Stimulated activated CD4-positive, alpha-beta T cell treated with anti-CD3 and anti-CD28 coated beads, Interleukin-15, amount 100 ng/mL, for 1 hour (primary cell): ENCODE measurements at places on chromosomes 3 and 15.
A peak's percentile ranks its signal among the peaks of the same experiment; 100 is the strongest.

- no peak for DNase-seq
Observed at GRCh38 chr15:47400603-47401002, 316.7 kb upstream of the SEMA6D start.

- DNase-seq, result no peak
Observed at GRCh38 chr15:95557226-95558046, 773.1 kb upstream of the NR2F2 start.

DNA sequence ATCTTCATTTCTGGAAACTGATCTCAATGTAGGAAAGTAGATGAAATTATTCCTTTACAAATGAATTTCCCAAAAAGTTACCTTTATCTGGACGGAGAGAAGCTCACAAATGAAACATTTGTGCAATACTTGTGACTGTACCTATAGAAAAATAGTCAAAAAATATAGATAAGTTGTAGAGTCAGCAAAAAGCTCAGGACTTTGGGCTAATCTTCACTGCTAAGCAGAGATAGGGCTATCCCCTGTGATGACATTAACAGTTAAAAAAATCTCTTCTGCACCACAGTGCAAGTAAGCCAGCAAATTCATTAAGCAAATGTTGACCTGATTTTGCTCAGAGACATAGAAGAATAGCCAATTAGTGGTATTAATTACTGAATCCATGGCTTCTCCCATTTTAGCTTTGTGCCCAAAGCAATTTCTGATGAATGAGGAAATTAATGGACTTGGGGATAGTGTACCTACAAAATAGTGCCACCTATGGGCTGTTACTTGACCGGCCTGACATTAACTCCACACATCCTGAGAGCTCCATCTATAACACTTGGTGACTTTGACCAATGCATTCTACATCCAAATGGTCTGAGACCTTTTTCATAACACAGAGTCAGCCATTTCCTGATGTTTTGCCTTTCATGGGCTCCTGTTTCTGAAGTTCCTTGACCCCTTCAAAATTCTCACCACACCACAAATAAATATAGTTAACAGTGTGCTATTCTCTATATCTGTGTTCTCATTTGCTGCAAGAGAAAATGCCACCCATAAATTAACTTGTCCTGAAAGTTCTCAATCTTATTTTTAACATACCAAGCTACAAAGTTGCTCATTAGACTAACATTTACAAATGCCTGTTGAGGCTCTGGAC lies 105.0 kb downstream of the SSR3 start:
- DNase-seq, result no peak

- no peak for DNase-seq
Observed at GRCh38 chr15:93515256-93516051, 426.4 kb upstream of the RGMA start.

DNA sequence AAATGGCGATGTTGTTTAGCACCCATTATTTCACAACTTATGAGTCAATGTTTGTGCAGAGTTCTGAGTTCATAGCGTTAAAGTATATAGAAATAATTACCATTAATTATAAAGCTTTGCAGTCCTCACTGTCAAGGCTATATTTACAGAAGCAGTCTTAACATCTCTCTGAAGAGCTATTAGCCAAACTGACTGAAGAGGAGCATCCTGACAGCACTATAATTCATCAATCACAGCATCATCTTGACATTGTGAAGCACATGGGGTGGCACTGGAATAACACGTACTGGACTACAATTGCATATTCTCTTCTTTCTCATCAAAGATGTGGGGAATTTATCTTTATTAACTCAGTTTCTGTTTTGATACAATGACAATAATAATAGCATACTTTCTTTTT lies 260.6 kb upstream of the MME start:
- no peak for DNase-seq

GRCh38 chr3:112734736-112735350 lies 93.9 kb upstream of the CCDC80 start:
- peak; percentile 23 for DNase-seq

DNA sequence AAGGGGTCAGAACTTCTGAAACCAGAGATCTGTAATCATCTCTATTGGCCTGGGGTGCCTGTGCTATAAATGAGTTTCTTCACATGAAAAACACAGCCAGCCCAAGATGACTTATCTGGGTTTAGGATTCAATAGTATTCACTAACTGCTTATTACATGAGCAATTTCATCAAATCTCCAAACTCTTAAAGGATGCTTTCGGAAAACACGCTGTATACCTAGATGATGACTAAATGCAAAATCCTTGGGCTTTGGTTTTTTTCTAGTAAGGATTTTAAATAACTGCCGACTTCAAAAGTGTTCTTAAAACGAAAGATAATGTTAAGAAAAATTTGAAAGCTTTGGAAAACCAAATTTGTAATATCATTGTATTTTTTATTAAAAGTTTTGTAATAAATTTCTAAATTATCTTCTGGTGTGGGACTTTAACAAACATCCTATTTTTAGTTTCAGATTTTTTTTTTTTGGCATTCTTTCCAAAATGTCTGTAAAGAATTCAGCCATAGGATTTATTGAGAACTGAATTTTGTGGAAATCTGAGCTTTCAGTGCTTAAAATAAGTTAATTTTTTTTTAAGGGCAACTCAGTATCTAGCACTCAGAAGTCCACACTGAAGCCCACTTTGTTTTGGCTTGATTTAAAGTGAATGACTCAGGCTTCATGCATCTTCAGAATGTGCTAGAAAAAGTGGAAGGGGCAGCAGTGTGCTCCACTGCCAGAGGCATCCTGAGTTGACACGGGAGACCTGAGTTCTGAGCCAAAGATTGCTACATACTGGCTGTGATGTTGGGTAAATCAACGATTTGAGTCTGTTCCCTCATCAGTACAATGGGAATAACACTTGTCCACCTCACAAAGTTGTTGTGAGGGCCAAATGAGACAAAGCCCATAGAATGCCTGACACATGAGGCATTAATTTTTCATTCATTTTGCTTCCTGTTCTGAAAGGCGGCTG lies 18.7 kb downstream of the TMEM43 start:
- DNase-seq, result no peak

DNA sequence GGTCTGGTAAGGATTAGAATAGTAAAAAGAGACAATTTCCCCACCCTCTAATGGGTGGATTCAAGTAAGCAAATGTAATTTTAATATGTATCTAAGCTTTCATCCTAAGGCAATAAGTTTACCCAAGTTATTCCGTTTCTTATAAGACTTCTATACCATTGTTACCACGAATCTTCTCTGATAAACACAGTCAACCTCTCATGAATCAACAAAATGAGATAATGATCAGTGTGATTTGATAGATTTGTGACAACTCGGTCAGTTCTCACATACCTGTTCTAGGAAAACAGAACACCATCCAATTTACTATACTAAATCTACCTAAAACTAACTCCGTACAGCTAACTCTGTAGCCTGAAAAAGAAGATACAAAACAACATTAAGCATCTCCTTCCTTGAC lies 342.1 kb downstream of the TBL1XR1 start:
- DNase-seq, result no peak

GRCh38 chr15:55766676-55767075 lies 23.7 kb upstream of the PRTG start:
- no peak for DNase-seq

GRCh38 chr3:153400641-153401040 lies 238.6 kb downstream of the RAP2B start:
- DNase-seq, result no peak

DNA sequence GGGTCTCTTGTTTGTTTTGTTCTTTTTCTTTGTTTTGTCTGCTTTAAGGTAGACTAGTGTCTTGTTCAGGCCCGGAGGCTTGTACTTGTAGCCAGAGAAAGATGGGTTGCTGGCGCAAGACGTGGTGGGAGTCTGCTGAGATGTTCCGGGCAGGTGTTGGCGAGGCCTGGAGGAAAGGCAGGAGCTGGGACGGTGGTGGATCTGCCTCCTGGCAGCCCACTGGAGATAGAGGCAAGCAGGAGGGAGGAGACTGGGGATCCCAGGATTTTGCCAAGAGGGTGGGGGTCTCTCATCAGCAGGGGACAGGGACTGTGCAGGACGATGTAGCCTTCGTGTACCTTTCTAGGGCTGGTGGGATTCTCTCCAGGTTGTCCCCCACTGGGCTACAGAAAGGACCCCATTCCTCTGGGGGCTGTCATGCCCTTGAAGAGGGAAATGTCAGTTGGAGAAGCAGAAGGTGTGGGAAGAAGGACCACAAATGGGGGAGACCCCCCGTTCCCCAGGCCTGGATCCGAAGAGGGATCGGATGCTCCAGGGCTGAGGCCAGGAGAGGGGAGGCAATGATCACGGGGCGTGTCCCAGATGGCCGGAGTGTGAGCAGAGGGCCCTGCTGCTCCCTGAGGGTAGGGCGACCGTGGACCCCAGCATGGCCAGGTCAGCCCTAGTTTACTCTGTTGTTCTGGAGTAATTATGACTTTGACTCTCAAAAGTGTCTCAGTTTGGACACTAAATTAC lies 7.0 kb downstream of the CHAC1 start:
- no peak for DNase-seq

DNA sequence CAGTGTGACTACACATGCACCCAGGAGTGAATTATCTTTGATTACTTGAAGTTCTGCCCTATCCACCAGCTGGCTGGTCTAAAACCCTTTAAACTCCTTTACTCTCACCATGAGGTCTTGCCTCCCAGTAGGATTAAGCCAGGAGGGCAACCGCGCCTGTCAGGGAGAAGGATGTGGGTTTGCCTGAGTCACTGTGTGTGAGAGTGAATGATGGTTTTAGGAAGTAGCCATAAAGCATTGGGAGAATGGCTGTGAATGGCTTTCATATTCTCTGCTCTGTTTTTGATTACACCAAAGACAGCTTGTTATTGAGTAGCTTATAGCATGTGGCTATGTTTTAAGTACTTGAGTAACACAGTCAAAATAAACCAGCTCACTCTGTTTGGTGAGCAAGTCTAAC lies 637.7 kb upstream of the TBL1XR1 start:
- no peak for DNase-seq

DNA sequence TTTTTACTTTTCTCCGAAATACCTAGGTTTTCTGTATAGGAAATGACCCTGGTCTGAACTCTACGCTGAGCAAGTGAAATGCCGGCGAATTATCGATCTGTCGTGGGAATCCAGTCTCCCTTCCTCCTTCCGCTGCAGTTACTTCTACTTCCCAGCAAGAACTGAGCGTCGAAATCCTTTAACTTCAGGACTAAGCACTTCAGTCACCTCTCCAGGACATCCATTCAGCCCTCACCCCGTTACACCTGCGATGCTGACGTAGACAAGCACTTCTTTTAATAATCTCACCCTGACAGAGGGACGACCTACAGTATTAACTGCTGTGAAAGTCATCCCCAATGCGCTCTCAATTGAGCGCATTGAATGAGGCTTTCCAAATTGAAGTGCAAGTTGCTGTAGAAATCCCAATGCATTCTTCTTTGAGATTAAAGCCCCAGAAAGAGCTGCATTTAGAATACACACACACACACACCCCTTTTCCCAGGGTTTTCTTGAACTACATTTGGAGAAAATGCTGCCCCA lies 1.3 kb downstream of the TOP2B start:
- DNase-seq, result no peak

DNA sequence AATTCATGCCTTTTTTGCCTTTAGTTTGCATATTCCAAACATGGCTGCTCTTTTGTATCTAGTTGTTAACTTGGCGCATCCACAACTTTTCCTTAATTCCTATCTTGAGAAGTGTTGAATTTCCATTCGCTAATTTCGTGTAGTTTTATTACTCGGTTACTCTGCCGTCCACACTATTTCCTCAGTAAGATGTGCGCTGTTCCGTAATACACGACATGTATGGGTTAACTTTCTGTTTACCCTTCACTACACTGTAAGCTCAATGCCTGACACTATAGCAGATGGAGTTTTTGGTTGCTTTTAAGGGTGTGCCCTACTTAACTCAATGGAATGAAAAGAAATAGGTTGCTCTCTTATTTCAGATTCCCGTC lies 724 bp downstream of the RPSA start:
- DNase-seq, result no peak

- DNase-seq, result no peak
Observed at GRCh38 chr15:90903733-90904536, 833 bp downstream of the MAN2A2 start.

- no peak for DNase-seq
Observed at GRCh38 chr3:177180506-177180905, 16.8 kb downstream of the TBL1XR1 start.

DNA sequence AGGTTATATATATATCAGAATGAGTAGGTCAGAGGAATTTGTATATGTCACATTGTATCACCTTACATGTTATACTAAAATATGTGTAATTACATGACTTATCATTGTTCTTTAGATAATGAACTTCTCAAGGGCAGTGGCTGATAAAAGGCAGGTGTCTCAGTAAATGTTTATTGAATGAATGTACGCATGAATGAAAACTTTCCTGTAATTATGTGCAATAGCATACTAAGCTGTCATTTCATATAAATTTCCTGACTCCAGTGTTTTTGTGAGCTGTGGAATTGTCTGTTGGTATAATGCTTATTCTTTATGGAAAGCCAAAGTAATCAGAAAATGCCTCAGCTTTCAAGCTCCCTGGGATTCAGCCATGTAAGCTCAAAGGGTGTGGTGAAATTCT lies 4.2 kb downstream of the TBC1D23 start:
- no peak for DNase-seq

GRCh38 chr3:120498556-120499346 lies 48.0 kb upstream of the FSTL1 start:
- no peak for DNase-seq

DNA sequence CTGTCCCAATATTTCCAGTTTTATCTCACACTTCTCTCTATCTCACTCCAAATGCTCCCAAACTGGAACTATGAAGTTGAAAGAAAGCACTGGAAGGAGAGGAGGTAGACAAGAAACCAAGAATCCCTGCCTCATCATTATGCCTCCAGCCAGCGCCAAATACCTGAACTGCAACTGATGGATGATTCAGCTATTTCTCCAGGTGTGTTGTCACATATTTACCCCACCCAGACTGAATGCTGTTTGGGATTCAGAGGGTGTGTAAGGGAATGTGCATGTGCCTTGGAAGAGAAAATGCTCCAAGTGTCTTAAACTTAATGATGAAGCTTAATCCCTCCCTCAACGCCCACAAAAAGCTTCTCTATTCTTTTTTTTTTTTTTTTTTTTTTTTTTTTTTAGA lies 269.5 kb upstream of the ATP11B start:
- no peak for DNase-seq

DNA sequence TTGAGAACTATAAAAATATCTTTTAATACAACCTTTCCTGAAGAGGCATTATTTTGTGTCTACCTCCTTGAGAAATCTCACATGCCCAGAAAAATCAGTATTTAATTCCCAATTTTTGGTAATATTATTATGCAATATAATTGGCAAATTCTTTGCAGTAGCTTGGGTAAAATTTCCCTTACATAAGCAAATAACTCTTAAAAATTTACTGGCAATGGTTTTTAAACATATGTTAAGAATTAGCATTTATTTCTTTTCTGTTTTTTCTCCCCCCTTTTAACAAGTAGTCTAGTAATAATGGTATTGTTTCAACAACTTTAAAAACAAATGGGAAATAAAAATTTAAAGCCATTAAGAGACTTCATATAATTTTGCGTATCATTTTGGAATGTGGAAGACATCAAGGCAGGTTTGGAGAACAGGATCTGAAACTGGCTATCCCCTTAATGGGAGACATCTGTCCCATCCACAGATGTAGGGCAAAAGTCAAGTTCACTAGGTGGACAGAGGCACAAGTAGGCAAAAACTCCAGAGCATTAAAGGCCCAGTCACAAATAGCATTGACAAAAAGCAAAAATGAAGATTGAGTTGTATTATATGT lies 89.6 kb upstream of the AADACL2 start:
- DNase-seq, result no peak
